Stimulated activated CD8-positive, alpha-beta memory T cell treated with anti-CD3 and anti-CD28 coated beads, Interleukin-7, amount 100 ng/mL, for 1 hour (primary cell): ENCODE measurements at places on chromosomes 5 and 9.

DNA sequence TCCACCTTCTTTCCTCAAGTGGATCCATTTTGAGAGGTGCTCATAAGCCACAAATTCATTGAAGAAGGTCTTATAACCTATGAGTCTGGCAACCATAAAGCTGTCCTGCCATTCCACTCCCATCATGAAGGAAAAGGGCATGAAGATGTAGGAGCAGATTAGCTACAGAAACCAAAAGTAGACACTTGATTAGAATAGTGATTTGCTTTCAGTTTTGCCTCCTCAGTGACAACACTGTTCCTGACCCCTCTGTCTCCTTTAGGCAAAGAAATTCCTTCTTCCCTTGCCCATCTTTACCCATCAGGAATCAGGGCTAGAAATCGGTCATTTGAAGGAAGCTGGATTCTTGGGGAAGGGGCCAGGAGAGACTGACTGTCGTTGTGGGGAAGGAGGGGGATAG lies 55.2 kb downstream of the SLC28A3 start:
- no peak for DNase-seq

GRCh38 chr5:146222005-146222404 lies 18.6 kb downstream of the RBM27 start:
- DNase-seq = no peak

GRCh38 chr5:158635565-158635964 lies 464.2 kb downstream of the EBF1 start:
- no peak for DNase-seq

- peak; percentile 6 for DNase-seq
Observed at GRCh38 chr5:159469496-159470372, 139.4 kb upstream of the IL12B start.

GRCh38 chr5:58115811-58116210 lies 344.1 kb downstream of the PLK2 start:
- DNase-seq = no peak

GRCh38 chr9:115069771-115070170 lies 48.2 kb downstream of the TNC start:
- no peak for DNase-seq

DNA sequence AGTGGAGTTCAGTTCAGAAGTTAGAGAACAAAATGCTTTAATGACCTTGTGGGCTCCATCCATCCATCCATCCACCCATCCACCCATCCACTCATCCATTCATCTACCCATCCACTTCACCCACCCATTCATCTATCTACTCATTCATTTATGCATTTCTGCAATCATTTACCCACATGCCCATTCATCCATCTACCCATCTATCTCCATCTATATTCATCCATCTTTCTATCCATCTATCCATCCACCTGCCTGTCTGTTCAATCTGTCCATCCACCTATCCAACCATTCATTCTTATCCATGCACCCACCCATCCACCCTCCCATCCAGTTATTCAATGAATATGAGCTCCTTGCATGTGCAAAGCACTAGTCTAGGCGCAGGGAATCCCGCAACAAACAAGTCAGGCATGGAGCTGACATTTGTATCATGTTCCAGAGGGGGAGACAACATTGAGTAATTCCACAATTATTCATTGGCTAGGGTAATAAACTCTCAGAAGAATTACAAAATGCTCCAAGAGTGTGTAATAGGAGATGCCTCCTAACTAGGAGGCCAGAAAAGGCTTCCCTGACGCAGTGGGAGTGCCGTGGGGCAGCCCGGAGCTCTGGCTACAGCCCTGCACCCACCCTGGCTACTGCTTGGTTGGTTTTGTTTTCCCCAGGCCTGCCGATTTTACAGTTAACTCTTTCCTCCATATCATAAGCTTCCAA lies 211.2 kb downstream of the NXNL2 start:
- DNase-seq = no peak

DNA sequence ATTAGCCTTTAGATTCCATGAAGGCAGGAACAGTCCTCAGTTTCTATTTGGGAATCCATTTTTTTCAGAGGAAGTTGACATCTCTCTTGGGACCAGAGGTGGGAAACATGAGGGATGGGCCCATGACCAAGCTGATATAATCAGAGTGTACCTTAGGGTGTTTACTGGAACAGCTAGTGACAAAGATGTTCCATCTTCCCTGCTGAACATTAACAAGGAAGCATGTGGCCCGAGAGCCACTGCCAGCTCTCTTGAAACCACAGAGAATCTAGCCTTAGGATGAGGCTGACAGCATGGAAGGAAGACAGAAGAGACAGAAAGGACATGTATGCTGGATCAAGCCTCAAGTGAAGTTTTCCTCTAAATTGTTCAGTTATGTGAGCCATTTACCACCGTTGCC lies 16.0 kb downstream of the AQP3 start:
- DNase-seq = no peak

- DNase-seq = no peak
Observed at GRCh38 chr9:69671311-69671878, 776 bp downstream of the APBA1 start.

DNA sequence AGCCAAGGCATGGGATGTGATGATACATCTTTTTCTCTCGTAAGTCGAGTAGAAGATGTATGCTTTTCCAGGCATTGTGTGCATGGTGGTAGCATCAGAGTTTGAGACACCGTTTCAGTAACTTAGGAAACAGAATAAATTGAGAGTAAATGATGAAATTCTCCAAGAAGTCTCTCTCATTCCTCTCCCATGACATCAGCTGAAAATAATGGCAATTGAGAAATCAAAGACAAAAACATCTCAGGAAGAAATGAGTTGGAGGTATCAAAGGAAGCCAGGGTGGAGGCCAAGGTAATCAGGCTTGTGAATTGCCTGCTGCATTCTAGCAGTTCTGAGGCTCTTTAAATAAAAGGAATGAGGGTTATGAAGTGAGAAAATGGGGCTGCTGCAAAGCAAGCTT lies 53.9 kb downstream of the SGCD start:
- no peak for DNase-seq

GRCh38 chr5:131394128-131394527 lies 130.3 kb downstream of the CDC42SE2 start:
- DNase-seq = no peak
